ENCODE measurements at places on chromosomes 4 and X.
A peak's percentile ranks its signal among the peaks of the same experiment; 100 is the strongest.

DNA sequence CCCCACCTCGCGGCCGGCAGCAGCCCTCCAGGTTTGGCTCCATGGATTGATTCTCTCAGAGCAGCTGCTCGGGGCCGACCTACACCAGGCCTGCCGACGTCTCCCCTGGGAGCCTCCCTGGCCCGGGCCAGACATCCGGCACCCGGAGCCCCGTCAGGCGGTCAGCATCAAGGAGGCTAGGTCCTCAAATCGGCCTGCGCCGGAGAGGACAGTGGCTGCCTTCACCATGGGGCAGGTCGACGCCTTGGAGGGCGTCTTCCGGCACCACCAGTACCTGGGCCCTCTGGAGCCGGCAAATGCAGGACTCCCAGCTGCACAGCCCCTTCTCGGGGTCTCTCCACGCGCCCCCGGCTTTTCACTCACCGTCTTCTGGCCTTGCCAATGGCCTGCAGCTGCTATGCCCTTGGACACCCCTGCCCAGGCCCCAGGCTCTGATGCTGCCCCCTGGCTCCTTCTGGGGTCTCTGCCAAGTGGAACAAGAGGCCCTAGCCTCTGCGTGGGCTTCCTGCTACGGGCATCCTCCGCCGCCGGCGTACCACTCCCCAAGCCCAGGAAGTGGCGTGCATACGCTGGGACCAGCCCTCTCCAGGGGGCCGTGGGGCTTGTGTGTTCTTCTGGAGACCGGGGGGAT lies 341.8 kb downstream of the MAGEB5 start:
- no peak for DNase-seq

GRCh38 chrX:39903937-39904336 lies 193.8 kb downstream of the BCOR start:
- no peak for DNase-seq

DNA sequence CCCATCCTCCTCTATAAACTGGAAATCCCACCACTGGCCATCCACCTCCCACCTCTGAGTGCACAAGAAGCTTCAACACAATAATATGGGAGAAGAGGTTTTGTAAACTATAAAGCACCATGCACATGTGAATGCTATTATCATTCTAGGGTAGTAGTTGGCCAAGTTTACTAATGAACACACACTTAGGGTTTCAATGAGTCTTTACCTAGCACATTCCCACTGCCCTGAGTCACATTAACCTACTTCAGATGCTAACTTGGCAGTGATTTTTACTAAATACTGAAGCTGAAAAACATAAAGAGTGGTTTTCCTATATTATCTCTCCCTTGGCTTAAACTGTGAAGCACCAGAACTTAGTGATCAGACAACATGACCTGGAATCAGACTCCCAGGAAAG lies 93.9 kb downstream of the SH3KBP1 start:
- no peak for DNase-seq

DNA sequence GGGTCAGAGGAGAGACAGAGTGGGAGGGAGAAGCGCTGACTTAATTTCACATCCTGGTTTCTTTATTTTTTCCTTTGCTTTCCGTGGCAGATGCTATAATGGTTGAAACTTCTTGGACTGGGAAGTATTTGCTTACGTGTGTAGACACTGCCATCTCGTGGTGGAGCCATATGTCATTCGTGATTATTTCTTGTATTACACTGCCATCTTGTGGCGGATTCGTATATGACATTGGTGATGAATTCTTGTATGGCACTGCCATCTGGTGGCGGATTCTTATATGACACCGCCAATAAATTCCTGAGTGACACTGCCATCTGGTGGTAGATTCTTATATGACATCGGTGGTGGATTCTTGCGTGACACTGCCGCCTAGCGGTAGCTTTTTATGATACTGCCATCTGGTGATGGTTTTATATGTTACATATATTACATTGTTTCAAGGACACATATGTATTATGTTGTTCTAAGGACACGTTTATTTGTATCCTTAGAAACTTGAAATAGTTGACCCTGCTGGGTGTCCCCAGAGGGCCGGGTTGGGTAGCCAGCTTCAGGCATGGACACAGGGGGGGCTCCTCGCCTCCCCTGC lies 37.3 kb upstream of the CLCN4 start:
- DNase-seq = peak; percentile 84

DNA sequence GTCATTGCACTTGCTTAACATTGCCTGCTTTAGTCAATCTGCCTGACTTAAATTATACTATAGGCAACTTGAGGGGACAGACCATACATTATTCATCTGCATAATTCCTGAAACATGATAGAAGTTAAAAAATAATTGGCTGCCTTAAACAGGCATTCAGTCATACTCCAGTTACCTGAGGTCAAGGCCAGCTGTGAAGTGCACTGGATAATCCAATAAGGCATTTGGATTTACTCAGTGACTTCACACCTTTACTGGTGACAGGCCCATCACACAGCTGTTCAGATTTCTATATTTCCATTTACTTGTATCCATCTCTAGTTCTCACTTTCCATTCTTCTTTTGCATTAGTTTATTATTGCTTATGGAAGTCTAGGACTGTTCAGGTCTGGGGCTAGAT lies 2341.6 kb downstream of the PCDH7 start:
- no peak for DNase-seq

- no peak for DNase-seq
Observed at GRCh38 chrX:114582698-114583395, 1.0 kb upstream of the HTR2C start.

DNA sequence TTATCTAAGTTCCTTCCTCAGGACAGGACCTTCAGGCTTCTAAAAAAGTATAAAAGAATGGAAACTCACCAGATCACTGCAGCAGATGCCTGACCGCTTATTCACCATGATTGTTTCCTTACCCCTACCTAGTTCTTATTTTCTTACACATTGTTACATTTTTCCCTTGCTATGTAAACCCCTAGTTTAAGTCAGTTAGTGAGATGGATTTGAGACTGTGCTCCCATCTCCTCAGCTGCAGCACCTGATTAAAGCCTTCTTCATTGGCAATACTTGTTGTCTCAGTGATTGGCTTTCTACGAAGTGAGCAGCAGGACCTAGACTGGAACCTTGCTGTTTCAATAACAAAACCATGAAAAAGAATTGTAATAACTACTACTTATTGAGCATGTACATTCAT lies 4.7 kb downstream of the SPARCL1 start:
- no peak for DNase-seq

GRCh38 chrX:7574325-7574724 lies 268.6 kb upstream of the VCX start:
- DNase-seq = no peak

GRCh38 chrX:133542476-133542875 lies 127.2 kb upstream of the GPC4 start:
- no peak for DNase-seq

GRCh38 chr4:128690011-128690410 lies 119.5 kb upstream of the JADE1 start:
- no peak for DNase-seq

GRCh38 chr4:93116624-93117023 lies 711.9 kb upstream of the ATOH1 start:
- DNase-seq = no peak

All from suppressor macrophage treated with lipopolysaccharide for 1 hour (primary cell).